ENCODE measurements at places on chromosomes 11 and 22. TPM values are rescaled to one million over a fixed set of nuclear protein-coding genes. Genes with fewer than 3 reads are reported as not detected.

DNA sequence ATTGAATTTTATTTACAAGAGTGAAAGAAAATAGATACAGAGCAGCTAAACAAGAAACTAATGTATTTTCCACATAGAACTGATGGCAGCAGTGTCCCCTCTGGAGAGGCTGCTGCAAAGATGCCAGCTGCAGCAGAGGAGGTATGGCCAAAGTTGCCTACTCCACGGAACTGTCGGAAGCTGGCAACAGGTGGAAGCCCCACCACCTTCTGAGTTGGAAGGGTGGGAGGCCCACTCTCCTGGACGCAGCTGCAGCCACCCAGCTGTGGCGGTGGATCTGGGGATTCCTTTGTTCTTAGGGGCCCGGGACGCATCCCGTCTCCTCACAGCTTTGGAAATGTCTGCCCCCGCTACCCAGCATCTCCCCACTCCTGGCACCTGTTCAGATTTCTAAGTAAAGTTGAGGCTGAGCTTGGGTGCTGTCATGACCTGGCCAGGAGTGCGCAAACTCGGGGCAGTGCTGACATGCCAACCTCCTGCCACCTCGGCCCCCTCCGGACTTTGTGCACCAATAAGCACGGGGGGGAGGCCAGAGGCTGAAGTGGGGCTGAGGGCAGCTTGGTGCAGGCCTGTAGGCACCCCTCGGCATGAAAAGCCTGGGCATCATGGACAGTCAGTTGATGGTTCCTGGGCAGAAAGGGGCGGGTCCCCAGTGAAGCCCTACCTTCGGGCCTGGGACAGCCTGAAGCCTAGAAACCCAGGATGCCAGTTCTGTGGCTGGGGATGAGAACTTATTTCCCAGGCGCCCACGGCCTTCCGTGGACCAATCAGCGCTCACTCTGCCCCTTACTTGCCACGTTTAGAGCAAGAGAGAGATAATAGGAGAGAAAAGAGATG is 1071.4 kb downstream of the JRKL start:
- no peak overlapping the region for H3K27ac ChIP-seq
- DNase-seq: no peak
- no peak overlapping the region for H3K4me3 ChIP-seq

DNA sequence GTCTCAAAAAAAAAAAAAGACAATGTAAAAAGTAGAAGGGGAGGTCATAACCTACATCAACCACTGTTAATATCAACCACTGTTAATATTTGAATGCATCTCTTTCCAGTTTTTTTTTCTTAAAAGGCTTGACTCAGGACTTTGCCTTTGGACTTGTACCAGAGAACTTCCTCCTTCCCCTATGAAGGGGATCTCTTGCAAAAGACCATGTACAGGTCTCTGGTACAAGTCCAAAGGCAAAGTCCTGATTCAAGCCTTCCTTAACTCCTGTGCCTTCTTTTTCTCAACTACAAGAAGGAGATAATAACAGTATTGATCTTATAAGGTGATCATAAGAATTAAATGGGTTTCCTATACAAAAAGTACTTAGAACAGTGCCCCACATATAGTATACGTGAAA is 563.5 kb downstream of the BUD13 start:
- no peak overlapping the region for H3K4me3 ChIP-seq
- H3K27ac ChIP-seq: no peak overlapping the region
- H3K4me1 ChIP-seq: no peaks in the 10 kb centered on the region
- no peaks in the 10 kb centered on the region for H3K27me3 ChIP-seq
- H3K36me3 ChIP-seq: no peaks in the 10 kb centered on the region
- DNase-seq: no peak

The TMEM86A gene
- 8.4 TPM for total RNA-seq

The CARD18 gene
- not detected for total RNA-seq

- no peak for DNase-seq
- no peak overlapping the region for H3K27ac ChIP-seq
- H3K4me1 ChIP-seq: peaks cover 9% of the 10 kb centered on the region
- no peak overlapping the region for H3K4me3 ChIP-seq
- no peaks in the 10 kb centered on the region for H3K36me3 ChIP-seq
- H3K27me3 ChIP-seq: no peaks in the 10 kb centered on the region
These were observed 65.9 kb downstream of the ADAMTS15 start for GRCh38 chr11:130514316-130514715.

The PYGM gene
- 0.24 TPM for total RNA-seq

GRCh38 chr22:38829485-38829884 is 14.3 kb downstream of the NPTXR start:
- no peaks in the 10 kb centered on the region for H3K27me3 ChIP-seq
- no peak overlapping the region for H3K27ac ChIP-seq
- H3K4me3 ChIP-seq: no peak overlapping the region
- no peaks in the 10 kb centered on the region for H3K4me1 ChIP-seq

DNA sequence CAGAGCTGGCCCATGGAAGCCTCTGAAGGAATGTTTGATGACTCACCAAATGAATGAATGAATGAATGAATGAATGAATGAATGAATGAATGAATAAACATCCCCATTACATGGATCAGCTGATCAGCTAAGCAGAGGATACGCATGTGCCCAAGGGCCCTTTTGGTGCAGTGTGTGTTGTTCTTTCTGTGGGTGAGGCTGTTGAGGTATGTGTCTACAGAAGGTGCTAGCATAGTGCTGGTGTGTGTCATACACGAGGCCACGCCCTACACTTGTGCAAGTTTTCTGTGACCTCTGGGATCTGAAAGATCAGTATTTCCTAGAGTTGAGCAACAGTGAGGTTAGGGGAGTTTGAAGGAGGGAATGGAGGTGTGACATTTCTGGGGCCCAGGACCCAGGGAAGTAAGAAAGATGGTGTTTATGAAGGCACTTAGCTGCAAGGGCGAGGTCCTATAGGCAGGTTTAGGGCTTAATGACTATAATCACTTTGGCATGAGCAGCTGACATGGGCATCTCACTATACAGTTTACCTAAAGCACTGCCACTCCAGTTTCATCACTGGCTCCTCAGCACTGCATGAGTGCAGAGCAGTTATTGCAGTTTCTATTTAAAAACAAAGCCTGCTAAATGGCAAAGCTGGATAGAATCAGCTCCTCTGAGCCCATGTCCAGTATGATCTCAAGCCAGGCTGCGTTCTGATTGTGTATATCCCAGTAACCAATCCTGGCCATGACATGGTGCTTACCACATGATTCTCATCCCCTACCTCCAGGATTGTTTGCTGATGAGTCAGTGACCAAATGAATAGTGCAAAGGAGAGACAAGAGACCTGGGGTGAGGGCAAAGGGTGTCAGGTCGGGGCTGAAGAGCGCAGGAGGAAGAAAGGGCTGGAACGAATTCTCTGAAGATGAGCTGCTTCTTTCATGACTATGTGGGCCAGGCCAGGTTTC is 36.4 kb upstream of the E2F8 start:
- no peak overlapping the region for H3K27ac ChIP-seq
- H3K27me3 ChIP-seq: no peaks in the 10 kb centered on the region
- H3K36me3 ChIP-seq: no peaks in the 10 kb centered on the region

The TBX1 gene
- 2.6 TPM for total RNA-seq

GRCh38 chr11:133149698-133150097 is 382.6 kb downstream of the OPCML start:
- H3K27me3 ChIP-seq: no peaks in the 10 kb centered on the region
- no peaks in the 10 kb centered on the region for H3K36me3 ChIP-seq
- no peak for DNase-seq
- H3K4me3 ChIP-seq: no peak overlapping the region
- H3K27ac ChIP-seq: no peak overlapping the region
- H3K4me1 ChIP-seq: no peaks in the 10 kb centered on the region

GRCh38 chr11:57913715-57914704 is 109.7 kb upstream of the OR9Q1 start:
- no peaks in the 10 kb centered on the region for H3K27me3 ChIP-seq
- no peaks in the 10 kb centered on the region for H3K36me3 ChIP-seq
- H3K27ac ChIP-seq: no peak overlapping the region
- H3K4me1 ChIP-seq: no peaks in the 10 kb centered on the region
- H3K4me3 ChIP-seq: no peak overlapping the region

DNA sequence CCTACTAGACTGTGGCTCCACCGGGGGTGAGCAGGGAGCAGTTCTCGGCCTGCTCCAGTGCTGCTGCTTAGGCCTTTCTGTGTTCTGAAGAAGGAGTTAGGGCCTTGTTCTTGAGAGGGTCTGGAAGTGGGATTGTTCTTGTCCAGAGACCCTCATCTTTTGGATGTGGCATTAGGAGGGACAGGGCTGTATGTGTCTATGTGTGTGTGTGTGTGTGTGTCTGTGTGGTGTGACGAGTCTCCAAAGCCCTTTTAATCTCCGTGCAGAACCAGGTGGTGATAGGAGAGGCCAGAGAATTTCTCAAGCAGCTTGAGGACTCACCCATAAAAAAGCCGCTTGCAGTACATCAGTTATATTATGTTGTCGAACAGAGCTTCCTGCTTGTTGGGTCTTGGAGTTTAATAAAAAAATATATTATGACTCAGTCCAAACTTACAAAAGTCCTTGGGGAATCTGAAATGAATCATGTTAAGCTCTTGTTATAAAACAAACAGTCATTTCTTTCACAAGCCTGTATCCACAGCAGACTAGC is 196.5 kb downstream of the TENM4 start:
- H3K27me3 ChIP-seq: no peaks in the 10 kb centered on the region
- H3K4me1 ChIP-seq: peaks cover 19% of the 10 kb centered on the region
- no peak overlapping the region for H3K4me3 ChIP-seq

The GGTLC2 gene
- total RNA-seq: not detected

The LGR4 gene
- total RNA-seq: 32.3 TPM

- H3K4me3 ChIP-seq: no peak overlapping the region
- no peak overlapping the region for H3K27ac ChIP-seq
- no peaks in the 10 kb centered on the region for H3K36me3 ChIP-seq
- H3K27me3 ChIP-seq: no peaks in the 10 kb centered on the region
These were observed 8.3 kb upstream of the RIC3 start for GRCh38 chr11:8177136-8177535.

The SLC5A1 gene
- total RNA-seq: not detected

The CLTCL1 gene
- 3.5 TPM for total RNA-seq

DNA sequence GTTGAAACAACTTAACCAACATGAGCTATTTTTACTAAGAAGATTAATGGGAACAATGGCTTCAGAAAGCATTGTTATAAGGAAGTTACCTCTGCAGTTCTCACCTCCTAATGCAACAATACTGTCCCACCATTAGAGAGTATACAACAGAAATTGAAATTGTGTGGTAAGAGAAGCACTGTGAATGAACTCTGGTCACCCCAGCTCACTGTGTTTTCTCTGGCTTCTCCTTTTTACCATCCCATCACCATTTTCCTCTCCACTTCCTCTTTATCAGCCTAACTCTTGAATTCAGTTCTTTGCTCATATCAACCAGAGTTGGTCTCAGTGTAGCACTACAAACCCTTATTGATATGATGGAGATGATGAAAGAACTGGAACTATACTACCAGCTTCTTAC is 138.0 kb upstream of the POU2AF2 start:
- H3K4me3 ChIP-seq: no peak overlapping the region
- no peak overlapping the region for H3K27ac ChIP-seq
- no peaks in the 10 kb centered on the region for H3K36me3 ChIP-seq
- H3K27me3 ChIP-seq: no peaks in the 10 kb centered on the region

- H3K27me3 ChIP-seq: no peaks in the 10 kb centered on the region
- H3K4me3 ChIP-seq: no peak overlapping the region
- DNase-seq: no peak
- H3K36me3 ChIP-seq: no peaks in the 10 kb centered on the region
- H3K27ac ChIP-seq: no peak overlapping the region
These were observed 11.8 kb downstream of the PTS start for GRCh38 chr11:112238041-112238440.

The MS4A6A gene
- 18.4 TPM for total RNA-seq

The DGCR6 gene
- 0.92 TPM for total RNA-seq

GRCh38 chr22:28019360-28019759 is 100.3 kb upstream of the PITPNB start:
- no peak overlapping the region for H3K27ac ChIP-seq
- H3K36me3 ChIP-seq: no peaks in the 10 kb centered on the region
- no peak overlapping the region for H3K4me3 ChIP-seq

DNA sequence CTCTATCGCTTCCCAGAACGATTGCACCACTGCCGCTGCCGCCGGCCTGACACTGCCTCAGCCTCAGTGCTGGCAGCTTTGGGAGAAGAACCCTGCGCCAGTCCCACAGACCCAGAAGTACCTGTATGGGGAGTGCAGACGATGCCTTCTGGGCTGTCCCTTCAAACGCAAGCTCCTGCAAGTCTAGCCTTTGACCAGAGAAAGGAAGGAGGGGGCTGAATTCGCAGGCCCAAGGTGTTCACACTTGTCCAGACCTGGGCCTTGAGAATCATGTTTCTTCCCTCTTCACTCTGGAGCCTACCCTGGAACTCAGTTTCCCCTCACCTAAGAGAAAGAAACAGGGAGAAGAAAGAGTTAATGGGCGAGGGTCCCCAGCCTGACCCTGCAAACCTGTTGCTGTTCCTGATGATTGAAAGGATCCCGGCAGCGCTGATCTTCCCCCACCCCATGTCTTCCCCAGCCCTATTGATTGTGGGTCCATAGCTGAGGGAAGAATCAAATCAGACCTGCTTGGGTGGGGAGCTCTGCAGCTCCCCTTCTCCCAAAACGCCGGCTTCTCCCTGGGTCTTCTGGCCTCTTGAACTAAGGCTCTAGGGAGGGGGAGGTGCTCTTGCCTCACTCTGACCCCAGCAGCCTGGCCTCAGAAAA is 786 bp upstream of the MCAM start:
- peak overlapping the region; percentile 37 for H3K27ac ChIP-seq
- no peaks in the 10 kb centered on the region for H3K27me3 ChIP-seq
- DNase-seq: no peak
- no peaks in the 10 kb centered on the region for H3K36me3 ChIP-seq
- peak overlapping the region; percentile 51 for H3K4me3 ChIP-seq

DNA sequence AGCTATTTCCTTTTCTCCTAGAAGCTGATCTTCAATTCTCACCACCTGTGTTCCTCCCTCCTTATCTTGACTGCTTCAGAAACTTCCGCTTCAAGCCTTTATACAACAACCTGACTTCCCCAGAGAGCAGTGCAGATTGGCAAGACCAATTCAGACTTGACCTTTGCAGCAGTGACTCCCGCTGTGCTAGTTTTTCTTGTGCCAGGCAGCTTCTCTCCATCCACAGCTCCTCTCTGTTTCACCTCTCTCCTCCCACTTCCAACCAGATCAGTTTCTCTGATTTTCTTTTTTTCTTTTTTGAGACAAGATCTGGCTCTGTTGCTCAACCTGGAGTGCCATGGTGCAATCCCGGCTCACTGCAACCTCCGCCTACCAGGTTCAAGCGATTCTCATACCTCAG is 74.3 kb downstream of the GRAMD1B start:
- H3K4me3 ChIP-seq: no peak overlapping the region
- DNase-seq: no peak
- H3K4me1 ChIP-seq: no peaks in the 10 kb centered on the region
- no peaks in the 10 kb centered on the region for H3K27me3 ChIP-seq
- no peak overlapping the region for H3K27ac ChIP-seq

The KDM4E gene
- not detected for total RNA-seq

GRCh38 chr11:95732930-95733602 is 56.5 kb downstream of the FAM76B start:
- H3K4me1 ChIP-seq: peaks cover 3% of the 10 kb centered on the region
- no peaks in the 10 kb centered on the region for H3K27me3 ChIP-seq
- H3K27ac ChIP-seq: no peak overlapping the region
- no peaks in the 10 kb centered on the region for H3K36me3 ChIP-seq
- H3K4me3 ChIP-seq: no peak overlapping the region
- DNase-seq: no peak

GRCh38 chr11:86174101-86175046 is 70.2 kb upstream of the EED start:
- no peaks in the 10 kb centered on the region for H3K27me3 ChIP-seq
- H3K27ac ChIP-seq: no peak overlapping the region
- H3K4me1 ChIP-seq: peaks cover 14% of the 10 kb centered on the region
- no peaks in the 10 kb centered on the region for H3K36me3 ChIP-seq
- H3K4me3 ChIP-seq: no peak overlapping the region
- peak; percentile 61 for DNase-seq

The CPT1A gene
- 87.1 TPM for total RNA-seq

- H3K27ac ChIP-seq: no peak overlapping the region
- H3K4me3 ChIP-seq: no peak overlapping the region
- no peaks in the 10 kb centered on the region for H3K36me3 ChIP-seq
- H3K27me3 ChIP-seq: no peaks in the 10 kb centered on the region
- no peaks in the 10 kb centered on the region for H3K4me1 ChIP-seq
These were observed 98.8 kb downstream of the MED15 start for GRCh38 chr22:20606041-20606783.

All from ovary (tissue), 10 donors.